ENCODE measurements at places on chromosomes 12 and 14.

DNA sequence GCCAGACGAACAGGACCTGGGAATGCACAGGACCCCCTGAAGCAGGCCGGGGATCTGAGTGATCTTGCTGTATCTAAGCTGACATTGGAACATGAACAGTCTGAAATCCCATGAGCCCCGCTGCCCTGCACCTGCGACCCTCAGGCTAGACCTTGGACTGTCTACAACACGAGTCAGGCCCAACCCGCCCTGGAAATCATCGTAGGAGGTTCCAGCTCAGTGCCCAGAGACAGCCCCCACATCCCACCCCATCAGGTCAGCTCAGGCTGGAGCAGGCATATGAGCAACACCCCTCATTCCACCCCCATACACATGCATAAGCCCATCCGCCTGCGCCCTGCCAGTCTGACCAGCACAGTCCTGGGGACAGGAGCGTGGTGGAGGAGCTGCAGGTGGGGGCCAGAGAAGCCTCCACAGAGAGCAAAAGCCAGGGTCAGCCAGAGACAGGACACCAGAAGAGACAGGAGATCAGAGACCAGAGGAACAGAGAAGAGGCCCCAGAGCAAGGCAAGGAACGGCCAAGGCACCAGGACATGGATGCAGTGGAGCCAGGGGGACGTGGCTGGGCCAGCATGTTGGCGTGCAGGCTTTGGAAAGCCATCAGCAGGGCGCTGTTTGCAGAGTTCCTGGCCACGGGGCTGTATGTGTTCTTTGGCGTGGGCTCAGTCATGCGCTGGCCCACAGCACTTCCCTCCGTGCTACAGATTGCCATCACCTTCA lies at the start of gene AQP6:
AQP6 (plus strand) TSS at position 307 of the 720 bp plus-strand sequence; CDS start at position 534, 227 bp downstream.
- DNase-seq = no peak

GRCh38 chr14:60925286-60925685 lies 55.6 kb downstream of the TRMT5 start:
- no peak for DNase-seq

DNA sequence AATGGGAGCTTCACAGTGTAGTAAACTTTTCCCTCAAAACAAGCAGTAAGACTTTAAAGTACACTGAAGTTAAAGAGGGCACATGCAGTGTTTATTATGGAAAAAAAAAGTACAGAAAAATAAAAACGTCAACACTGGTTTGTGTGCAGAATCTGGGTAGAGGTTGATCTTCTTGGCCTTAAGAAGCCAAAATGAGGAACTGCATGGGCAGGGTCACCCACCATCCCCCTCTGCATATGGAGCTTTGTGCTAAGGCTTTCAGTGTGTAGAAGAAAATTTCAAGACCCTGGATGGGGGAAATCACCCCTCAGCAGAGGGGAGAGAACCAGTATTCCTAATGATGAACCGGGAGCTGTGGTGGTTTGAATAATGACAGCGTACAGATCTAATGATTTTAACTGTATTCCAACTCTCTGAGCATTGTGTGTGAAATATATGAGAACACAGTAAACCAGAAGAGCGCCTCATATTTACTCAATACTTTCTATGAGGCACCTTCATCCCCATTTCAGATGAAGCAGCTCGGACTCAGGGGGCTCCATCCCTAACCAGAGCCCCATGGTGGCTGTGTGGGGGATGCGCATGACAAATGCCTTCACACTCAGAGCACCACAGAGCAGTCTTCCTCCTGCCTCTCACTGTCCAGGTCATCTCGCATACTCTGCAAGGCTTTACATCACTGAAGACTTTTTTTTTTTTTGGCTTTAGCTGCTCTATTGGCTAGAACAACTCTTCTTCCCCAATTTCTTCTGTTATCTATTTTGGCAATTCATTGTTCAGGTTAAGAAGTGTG lies 33.4 kb downstream of the ACADS start:
- no peak for DNase-seq

- peak; percentile 64 for DNase-seq
Observed at GRCh38 chr12:84641940-84642545, 270.6 kb downstream of the SLC6A15 start.

DNA sequence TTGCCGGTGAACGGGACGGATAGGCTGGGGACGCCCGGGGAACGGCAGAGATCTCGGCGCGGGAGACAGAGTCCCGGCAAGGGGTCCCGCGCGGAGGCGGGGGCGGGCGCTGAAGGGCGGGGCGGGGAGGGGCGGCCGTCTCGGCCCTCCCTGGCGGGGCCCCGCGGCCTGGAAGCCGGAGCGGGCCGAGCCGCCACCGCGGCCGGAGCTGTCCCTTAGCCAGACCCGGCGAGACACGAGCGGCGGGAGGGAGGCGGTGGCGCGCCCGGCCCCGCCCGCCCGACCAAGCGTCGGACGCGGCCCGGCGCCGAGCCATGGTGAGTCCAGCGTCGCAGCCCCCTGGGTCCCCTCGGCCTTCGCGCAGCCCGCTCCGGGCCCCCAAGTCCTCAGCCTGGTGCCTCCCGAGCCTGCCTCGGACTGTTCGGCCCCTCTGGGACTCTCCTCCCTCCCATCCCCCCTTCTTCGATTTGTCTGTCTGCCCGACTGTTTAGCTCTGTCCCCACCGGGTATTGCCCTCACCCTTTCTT lies at the start of gene ARHGEF40:
ARHGEF40 (plus strand) TSS at position 222 of the 527 bp plus-strand sequence; CDS start at position 315, 93 bp downstream.
- DNase-seq = peak; percentile 46

GRCh38 chr12:80877721-80878265 lies 59.9 kb downstream of the LIN7A start:
- DNase-seq = peak; percentile 90

DNA sequence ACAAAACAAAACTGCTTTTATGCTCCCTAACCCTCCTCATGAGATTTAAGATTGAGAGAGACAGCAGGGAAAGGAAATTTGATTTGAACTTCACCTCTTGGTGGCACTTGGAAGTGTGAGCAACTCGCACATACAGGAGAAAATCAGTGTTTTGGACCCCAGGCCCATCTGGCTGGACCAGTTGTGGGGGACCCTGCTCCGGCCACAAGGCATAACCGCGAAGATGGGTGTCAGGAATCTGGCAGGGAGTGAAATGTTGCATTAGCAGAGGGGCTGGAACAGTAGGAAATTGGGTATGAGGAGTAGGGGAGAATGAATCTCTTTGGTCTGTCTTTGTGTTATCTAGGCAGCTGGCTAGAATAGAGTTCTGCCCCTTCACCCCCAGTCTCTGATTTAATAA lies 1.2 kb downstream of the CIROP start:
- DNase-seq = no peak

DNA sequence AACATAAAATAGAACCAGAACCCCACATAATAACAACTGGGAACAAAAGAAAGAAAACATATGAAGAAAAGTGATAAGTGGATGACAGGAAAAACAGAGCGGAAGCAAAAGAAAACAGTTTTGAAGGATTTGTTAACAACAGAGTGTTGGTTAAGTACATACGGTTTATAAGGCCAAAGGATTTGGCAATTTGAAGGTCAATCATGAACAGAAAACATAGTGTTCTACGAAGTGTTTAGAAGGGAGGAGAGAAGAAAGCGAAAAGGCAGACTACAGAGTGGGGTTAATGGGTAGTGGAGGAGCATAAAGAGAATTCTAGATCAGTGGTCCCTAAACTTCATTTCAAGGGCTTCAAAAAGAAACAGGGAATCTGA lies 3.9 kb upstream of the AP4S1 start:
- no peak for DNase-seq

DNA sequence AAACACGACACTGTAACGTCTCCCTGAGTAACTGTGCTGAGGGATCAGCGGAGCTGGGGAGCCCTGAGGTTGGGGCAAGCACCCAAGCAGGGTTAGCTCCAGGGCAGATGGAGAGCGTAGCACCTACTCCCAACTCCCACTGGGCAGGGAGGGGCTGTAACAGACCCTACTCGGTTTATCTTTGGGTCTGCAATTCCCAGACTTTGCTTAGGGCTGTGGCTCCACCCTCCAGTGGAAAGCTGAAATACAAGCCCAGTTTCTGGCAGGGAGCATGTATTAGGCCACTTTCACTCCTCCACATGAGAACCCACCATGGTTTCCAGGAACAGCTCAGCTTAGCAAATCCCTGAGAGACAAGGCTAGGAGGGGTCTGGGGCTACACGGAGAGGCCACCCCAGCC lies 17.3 kb upstream of the TC2N start:
- no peak for DNase-seq

DNA sequence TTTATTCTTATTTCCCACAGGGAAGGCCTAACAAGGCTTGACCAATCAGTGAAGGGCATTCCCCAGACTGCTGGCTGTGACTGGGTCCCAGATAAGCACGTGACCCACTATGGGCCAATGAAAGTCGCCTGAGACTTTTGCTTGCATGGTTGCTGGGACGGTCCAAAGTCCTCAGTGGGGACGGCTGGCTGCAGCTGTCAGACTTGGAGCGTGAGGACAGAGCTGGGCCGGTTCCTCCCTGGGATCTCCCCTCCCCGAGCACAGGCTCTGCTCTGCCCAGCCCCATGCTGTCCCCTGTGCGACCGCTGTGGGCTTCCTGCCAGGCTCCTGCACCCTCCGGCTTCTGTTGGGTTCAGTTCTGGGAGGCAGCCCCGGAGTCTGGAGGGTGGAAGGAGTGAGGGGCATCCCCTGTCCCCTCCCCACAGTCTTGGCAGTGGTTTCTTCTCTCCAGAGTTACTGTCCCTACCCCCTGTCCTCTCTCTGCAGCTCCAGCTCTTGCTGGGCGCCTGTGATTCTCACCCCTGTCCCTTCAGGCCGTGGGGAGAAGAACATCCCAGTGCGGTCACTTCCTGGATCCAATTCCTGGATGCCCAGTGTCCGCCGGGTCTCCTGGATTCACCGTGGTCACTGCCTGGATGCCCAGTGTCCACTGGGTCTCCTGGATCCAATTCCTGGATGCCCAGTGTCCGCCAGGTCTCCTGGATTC lies 50.1 kb downstream of the GALNT9 start:
- DNase-seq = no peak

GRCh38 chr12:124168016-124168786 lies 126.7 kb upstream of the RFLNA start:
- DNase-seq = no peak

- DNase-seq = no peak
Observed at GRCh38 chr14:100405760-100406455, 82.8 kb downstream of the SLC25A47 start.

GRCh38 chr12:30977537-30978349 lies 51.2 kb downstream of the TSPAN11 start:
- DNase-seq = no peak

DNA sequence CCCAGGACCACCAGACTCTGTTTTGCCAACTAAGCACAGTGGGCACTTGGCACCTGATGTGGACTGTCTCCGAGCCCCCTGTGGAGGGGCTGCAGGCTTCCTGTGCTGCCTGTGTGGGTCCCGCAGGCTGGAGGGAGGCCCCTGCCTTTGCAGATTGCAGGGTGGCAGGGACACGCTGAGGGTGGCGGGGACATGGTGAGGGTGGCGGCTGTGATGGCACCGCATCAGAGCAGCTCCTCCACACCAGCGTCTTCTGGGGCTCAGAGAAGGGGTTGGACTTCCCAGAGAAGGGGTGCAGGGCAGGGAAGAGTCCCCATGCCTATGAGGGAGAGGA lies 8.1 kb downstream of the ZFYVE21 start:
- DNase-seq = no peak

- no peak for DNase-seq
Observed at GRCh38 chr12:31009976-31010375, 63.7 kb upstream of the DDX11 start.

Data from NCI-H1105 treated with DMSO at 0.1 percent for 48 hours (cell line).